ENCODE measurements at places on chromosomes 7 and 10. TPM values are rescaled to one million over a fixed set of nuclear protein-coding genes. Genes with fewer than 3 reads are reported as not detected.
A peak's percentile ranks its signal among the peaks of the same experiment; 100 is the strongest.

TMEM176B gene
- 5.4 TPM for total RNA-seq

EMX2 gene
- total RNA-seq: not detected

ZNF37A gene
- 12.7 TPM for total RNA-seq

LRRC4 gene
- total RNA-seq: 0.54 TPM

DENND11 gene
- total RNA-seq: 45.8 TPM

DGKI gene
- under 0.01 TPM for total RNA-seq

GRCh38 chr10:116274064-116274904, 1.3 kb upstream of the GFRA1 start:
- DNase-seq: no peak

DNA sequence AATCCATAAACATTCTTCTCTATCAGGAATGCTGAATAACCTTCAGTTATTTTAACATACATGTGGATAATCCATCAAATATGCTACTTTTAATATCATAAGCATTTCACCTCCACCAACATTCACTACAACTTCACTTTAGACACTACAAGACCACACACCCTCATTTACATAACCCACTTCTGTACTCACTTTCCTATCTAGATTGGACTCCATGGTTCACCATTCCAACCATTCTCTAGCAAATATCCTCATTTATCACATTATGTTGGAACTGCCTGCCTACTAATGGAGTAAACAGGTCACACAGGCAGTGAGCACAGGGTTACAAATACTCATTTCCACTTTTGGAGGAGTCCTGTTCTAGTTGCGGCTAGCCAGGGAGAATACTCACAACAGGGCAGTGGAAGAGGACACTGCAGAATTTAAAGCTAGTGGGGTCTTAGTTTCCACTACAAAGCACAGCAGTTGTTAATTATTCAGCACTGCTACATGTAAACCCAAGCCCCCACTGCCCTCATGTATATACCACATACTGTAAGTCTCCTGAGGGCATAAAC, 18.4 kb downstream of the SNX13 start:
- DNase-seq: no peak

DNA sequence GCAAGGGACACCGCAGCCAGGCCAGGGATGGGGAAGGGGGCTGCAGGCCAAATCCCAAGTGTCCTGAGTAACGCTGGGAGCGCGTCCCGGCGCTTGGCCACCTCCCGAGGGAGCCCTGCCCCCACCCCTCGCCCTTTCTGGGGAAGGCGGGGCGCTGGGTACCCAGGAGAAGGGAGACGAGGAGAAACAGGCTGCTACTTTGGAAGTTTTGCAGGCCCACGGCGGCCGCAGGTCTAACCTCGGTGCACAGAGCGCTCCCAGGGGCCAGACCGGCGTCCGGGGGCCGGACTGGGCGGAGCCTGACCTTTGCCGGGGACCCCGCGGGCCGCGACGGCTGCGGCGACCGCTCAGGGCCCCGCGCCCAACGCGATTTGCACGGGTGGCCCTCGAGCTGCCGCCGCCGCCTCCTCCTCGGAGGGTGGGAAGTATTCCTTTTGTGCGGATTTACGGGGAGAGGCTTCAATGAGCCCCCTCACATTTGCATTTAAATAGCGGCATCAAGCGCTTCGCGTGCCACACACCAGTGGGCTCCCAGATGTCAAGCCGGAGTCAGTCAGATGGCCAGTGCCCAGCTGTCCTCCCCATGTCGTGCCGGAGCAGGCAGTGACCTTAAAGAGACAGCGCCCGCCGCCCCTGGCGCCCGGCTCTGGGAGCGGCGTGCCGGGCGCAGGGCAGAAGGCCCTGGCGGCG, 3.0 kb upstream of the EBF3 start:
- no peak for DNase-seq

DNA sequence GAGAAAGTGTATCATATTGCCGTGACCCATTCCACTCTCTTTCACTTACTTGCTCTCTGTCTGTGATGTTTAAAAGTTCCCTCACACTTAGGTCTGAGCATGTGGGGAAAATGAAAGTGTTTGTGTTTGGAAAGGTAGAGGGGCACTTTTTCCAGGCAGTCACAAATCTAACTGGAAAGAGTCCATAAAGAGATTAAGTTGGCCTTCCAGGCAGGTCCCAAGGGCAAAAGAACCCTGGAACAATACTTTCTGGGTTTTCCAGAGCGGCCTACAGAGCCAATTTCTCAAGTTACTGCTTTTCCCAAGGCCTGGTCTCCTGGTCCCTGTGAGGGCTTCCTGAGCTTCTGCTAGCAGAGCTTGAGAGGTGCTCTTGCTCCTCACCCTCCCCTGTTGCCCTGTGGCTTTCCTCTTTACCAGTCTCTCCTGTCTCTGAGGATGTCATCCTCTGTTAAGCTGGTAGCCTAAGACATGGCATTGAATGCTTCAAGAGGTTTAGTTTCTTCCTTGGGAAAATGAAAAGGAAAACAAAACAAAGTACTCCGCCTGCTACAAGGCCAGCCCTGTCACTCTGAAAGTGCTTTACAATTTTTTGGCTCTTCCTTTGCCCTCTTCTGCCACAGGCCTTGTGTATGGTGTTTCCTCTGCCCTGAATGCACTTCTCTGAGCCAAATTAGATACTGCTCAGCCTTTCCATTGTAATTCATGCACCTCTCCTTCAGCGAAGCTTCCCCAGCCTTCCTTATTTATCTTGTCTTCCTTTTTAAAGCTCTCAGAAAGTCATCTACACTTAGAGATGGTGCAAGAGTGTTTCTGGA, 20.1 kb downstream of the TES start:
- DNase-seq: no peak

- DNase-seq: no peak
Measured at GRCh38 chr10:51103554-51104217, 29.4 kb downstream of the PRKG1 start.

GRCh38 chr7:55457801-55458200, 92.7 kb downstream of the LANCL2 start:
- DNase-seq: no peak

DNA sequence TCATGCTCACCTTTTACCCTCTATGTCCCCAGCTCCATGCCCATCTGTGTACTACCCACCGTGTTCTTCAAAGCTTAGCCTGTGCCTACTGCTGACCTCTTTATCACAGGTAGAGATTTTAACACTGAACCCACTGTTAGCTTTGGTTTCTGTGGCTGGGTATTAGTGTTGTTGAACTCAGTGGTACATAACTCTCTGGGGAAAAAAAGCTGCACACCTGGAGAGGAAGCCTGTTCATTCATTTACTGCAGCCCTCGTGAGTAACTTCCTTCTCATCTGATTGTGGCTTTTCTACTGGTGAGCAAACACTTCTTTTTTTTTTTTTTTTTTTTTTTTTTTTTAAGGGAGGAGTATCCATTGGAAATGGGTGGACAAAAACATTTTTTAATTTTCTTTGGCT, 326.3 kb downstream of the CCSER2 start:
- peak; percentile 22 for DNase-seq

DNA sequence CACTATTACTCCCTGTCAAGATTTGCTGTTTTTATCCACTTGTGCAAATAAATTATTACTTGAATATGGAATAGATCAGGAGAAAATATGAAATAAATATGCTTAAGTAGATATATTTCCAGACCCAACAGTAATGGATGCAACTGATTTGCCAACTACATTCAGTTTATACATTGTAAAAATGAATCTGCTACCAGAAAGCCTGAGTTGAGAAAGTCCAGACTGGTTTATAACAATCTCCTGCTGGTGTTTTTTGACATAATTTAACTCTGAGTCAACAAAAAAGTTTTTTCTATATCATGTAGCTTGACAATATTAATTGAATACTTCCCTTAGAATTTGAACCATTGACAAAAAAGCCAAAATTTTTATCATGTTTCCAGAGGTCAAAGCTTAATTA, 265.8 kb upstream of the SEMA3D start:
- DNase-seq: no peak

- no peak for DNase-seq
Measured at GRCh38 chr10:131781791-131782190, 119.0 kb upstream of the PPP2R2D start.

DNA sequence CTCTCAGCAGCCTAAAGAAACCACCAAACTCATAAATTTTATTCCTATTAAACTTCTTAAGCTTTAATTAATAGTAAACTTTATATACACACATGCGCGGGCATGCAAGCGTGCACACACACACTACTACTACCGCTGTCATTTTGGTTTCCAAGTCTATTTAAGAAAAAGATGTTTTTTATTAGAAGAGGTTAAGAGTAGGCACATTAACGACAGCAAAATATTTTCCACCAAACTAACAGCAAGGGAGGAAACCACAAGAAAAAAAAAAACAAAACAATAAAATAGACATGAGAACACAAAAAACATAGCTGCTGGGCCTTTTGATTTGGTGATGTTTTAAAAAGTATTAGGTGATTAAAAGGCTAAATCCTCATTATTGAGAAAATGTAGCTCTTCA, 28.6 kb downstream of the RTKN2 start:
- DNase-seq: no peak

GRCh38 chr10:129756912-129757901, 206.9 kb downstream of the EBF3 start:
- no peak for DNase-seq

DNA sequence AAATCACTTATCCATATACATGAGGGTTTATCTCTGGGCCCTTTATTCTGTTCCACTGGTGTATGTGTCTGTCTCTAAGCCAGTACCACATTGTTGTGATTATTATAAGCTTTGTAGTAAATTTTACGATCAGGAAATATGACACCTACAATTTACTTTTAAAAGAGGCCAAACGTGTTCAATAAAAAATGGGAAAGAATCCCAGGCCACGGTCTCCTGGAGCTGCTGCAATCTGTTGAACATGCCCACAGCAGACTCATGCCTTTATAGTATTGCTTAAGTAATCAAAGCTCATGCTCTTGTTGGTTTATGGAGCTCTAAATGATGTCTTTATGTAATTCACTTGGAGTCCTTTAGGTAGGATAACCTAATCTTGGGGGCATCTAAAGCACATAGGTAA, 273.0 kb downstream of the ZMYND11 start:
- no peak for DNase-seq

GRCh38 chr7:77246026-77246640, 46.5 kb upstream of the FGL2 start:
- no peak for DNase-seq

- DNase-seq: no peak
Measured at GRCh38 chr10:20091698-20092097, 275.5 kb downstream of the PLXDC2 start.

- no peak for DNase-seq
Measured at GRCh38 chr10:77236700-77237099, 400.9 kb downstream of the KCNMA1 start.

- peak; percentile 40 for DNase-seq
Measured at GRCh38 chr7:31811650-31812461, 124.8 kb downstream of the PPP1R17 start.

- peak; percentile 37 for DNase-seq
Measured at GRCh38 chr7:150876817-150877526, 24.7 kb downstream of the AOC1 start.

- DNase-seq: no peak
Measured at GRCh38 chr10:132517951-132518521, 19.6 kb upstream of the INPP5A start.

DNA sequence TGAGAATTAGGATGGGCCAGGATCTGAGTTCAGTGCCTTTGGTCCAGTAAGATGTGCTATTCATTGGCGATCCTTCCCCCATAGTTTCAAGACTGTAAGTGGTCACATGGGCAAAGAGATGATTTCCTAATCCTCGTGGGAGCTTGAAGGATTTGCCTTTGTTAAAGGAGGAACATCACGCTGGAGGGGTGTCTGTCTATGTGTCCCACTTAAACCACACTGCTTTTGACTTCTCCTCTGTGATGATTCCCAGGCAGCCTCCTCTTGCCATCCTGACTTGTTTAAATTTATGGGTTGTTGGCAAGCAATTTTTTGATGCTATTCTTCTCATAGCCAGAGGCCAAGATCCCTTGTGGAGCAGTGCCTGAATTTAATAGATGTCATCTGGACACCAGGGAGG, 154.0 kb downstream of the TCF7L2 start:
- DNase-seq: no peak

- DNase-seq: no peak
Measured at GRCh38 chr10:72315611-72316385, 38.9 kb downstream of the DNAJB12 start.

- no peak for DNase-seq
Measured at GRCh38 chr7:103771294-103771693, 218.2 kb downstream of the RELN start.

DNA sequence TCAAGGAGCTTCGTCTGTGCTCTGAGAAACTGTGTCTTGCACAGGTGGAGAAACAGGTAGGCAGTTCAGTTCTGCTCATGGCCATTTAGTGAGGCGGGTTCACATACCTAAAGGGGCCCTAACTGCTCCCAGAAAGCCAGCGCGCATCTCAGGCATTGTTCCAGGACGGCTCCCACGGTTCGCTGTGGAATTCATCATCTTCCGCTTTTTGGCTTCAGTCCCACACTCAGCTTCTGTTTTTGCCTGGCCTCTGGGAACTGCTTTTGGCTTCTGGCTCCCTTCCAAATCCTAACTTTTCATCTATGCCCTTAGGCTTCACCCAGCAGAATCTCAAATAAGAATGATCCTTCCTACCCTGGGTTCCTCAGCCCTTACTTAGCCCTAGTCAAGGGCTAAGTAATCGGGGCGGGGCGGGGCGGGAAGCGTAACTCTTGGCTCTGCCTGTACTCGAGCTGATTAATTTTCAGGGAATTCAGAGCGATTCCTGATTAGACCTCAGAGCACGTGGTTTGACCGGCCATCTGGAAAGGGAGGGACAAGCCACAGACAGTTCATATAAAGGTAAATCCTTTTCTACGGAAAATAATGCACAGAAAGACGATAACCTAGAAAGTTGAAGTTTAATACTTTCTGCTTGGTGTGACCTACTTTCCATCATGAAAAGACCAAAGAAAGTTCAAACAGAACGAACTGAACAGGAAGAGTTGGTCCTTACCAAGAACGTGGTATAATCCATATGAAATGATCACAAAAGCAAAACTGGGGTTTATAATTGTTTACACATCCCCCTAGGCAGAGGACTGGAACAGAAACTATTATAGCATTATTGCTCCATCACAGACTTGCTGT, 105.7 kb downstream of the ST8SIA6 start:
- DNase-seq: no peak

GRCh38 chr10:131616040-131616439, 284.8 kb upstream of the PPP2R2D start:
- no peak for DNase-seq

- DNase-seq: no peak
Measured at GRCh38 chr7:78535655-78536054, 737.1 kb downstream of the PHTF2 start.

DNA sequence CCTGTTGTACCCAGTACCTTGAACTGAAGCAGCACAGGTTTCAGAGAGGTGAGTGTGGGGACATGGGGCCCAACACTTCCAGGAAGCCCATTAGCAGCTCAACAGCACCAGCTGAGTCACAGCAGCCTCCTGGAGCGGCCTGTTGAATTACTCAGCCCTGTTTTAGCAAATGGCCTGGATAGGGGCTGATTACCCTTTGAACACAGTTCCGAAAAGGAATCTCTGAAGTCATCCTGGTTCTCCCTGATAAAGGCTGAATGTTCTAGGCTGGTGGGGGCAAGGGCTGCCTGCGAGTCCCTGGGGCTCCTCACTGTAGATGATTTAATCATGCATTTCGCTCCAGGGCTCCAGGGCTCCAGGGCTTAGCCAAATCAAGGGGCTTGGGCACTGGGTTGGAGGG, 287.5 kb downstream of the GRID1 start:
- no peak for DNase-seq
